ENCODE measurements at places on chromosomes 16 and 17.

DNA sequence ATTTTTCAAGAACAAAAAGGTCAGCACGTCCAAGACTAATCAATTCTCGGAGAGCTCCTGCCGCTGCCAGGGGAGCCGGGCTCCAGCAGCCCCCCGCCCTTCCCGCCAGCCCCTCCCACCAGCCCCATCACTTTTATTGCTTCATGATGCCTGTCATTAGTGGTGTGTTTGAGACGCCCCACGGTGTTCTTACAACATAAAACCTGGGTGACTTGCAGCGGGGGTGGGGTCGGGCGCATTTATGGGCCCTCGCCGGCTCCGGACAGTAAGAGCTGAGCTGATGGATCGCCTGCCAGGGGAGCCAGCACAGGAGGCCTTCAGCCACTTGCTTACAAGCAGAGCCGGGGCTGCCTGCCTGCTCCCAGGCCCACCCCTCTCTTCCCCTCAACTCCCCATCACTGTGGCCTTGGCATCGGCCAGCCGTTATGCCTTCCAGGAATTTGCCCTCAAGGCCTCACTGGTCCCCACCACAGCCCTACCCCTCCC, 82.9 kb upstream of the CBX4 start:
- DNase-seq, result no peak

- DNase-seq, result no peak
These were observed 45.1 kb downstream of the IRX6 start for GRCh38 chr16:55369151-55369550.

DNA sequence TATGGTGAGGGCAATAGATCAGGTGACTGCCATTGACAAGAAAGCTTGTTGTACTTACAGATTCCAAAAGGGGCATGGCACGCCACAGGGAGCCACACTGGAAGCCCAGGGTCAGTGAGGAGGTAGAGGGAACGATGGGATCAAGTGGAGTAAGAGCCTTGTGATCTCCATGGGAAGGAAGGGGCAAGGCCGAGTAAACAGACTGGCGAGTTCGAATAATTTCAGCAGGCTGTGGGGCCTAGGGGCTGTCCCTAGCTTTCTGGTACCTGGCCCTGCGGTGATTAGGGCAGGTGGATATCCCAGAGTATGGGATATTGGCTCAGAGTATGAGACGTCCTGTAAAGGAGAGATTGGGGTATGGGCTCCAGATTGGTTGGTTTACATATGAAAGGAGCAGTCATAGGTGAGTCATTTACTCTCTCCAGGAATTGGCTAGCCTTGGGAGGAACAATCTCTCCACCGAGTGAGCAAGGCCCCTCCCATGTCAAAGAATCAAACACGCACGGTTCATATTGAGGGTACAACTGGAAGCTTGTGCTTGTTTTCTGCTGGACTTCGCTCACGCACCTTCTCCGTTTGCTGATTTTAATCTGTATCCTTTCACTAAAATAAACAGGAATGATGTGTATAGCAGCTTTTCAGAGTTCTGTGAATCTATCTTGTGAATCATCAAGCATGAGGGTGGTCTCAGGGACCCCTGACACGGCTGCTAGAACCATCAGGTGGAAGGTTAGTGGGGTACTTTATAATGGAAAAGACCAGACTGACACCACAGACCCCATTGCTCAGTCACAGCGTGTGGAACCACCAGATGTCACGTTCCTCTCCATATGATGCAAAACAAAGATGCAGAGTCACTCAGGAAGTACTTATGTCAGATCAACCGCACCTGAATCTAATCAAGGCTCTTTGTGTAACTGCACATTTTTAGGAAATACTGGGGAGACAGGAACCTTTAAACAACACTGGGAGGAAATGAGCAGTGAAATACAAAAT, 27.9 kb downstream of the GABARAPL2 start:
- DNase-seq, result no peak

DNA sequence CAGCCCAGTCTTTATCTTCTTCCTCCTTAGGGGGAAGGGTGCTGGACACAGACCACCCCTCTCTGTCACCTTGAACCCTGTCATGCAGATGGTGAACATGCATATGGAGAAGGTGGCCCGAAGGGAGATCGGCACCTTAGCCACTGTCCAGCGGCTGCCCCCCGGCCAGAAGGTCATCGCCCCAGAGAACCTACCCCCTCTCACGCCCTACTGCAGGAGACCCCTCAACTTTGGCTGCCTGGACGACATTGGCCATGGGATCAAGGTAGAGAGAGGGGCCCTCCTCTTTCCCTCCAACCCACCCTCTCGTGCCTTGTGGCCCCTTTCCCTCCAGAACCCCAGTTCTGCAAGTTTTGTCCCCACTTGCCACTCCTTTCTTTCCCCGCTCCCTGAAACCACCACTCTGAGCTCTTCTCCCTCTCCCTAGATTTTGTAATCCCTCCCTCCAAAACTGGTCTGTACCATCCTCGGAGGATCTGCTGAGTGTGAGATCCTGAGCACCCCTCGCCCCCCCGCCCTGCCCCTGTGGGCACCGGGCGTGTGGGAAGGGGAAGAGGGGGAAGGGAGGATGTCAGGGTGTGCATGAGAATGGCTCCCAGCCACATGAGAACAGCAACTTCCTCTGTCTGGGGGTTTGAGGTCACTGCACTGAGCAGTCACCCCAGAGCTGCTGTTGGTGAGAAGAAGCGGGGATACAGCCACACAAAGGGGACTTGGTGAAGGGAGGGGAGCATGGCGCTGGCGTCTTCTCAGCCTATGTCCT, 7.3 kb downstream of the ABI3 start:
- peak; percentile 83 for DNase-seq

DNA sequence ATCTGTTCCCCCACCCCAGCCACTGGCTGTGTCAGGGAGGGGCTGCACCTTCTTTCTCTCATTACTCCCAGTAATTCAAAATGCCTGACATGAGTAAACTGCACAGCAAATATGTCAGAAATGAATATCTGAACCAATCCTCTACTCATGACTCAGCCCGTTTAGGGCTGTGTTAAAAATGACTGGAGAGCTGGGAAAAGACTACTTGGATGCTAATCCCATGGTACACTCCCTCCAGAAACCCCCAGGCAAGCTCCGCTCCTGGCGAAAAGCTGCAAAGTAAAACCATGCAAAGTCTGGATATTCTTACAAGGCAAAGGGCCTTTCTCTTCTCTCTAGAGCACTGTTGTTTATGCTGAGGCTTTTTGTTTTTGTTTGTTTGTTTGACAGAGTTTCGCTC, 448.1 kb upstream of the DYNLRB2 start:
- no peak for DNase-seq

DNA sequence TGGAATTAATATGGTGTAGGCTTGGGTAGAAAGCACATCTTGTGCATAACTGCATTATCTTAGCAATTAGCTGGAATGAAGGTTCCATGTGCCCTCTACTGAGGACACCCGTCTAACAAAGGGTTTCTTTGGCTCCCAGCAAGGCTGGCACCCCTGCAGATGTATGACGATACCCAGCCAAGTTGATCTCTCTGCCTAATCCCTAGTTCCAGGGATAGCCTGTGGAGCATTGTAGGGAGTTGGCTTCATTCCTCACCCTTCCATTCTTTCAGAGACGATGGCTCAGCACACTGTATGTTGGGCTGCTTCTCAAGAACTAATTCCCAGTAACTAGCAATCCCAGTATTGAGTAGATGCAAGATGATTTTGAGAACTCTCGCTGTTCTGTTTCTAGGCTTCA, 182.5 kb downstream of the SNX29 start:
- DNase-seq, result no peak

DNA sequence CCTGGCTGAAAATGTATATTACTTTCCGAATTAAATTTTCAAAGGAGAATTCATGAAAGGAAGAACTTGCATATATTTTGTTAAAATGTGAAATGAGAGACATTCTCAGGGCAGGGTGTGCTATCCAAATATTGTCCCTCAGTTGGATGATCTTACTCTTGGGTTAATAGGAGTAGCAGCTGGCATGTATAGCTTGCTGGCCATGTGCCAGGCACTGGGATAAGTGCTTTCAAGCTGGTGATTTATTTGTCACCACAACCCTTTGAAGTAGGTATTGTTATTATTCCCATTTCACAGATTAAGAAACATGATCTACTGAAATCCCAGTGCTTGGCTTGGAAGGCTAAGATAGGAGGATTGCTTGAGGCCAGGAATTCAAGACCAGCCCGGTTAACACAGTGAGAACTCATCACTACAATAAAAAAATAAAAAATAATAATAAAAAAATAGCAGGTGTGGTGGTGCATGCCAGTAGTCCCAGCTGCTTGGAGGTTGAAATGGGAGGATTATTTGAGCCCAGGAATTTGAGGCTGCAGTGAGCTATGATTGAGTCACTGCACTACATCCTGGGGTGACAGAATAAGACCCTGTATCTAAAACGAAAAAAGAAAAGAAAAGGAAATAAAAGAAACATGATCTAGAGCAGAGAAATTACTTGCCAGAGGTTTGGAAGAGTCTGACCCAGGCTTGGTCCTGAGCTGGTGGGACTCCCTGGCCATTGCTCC, 11.6 kb upstream of the MPHOSPH6 start:
- no peak for DNase-seq

DNA sequence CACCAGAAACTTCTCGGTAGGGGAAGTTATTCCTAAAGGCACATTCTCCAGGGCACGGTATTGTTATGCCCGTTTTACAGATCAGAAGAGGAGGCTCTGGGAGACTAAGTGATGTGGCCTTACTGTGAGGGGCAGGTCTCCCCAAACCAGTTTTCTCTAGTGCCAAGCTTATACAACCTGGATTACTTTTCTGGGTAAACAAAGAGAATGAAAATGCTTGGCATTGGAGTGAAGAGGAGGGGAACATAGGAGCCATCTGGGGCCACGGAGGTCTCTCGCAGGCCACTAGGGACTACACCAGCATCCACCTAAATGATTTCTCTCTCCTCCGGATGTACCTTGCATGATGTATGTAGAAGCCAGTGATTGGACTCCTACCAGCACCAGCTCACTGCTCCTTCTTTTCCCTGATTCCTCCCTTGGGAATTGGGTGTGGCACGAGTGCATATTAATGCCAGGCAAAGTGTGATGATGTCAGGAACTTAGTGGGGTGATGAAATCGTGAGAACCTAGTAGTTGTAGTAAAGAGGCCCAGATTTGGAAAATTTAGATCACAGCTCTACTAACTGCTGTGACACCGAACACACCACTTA, 674 bp downstream of the TOM1L1 start:
- DNase-seq, result no peak

DNA sequence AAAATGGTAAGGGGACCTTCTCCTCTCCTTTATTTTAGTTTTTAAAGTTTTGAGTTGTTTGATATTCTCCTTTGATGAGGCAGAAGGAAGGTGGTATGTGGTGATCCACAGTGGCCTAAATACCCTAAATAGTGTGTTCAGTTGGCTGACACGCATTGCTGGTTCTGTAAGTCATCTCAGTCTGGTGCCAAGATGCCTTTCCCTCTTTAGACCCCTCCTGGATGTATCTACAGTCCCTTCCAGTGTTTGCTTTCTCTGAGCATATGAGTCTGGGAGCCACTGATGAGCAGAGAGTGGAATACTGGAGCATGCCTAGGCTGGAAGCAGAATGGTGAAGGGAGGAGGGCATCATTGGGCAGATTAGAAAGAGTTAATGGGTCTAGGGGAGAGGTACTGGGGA, 64.5 kb downstream of the NEUROD2 start:
- DNase-seq, result no peak

- no peak for DNase-seq
These were observed 218.3 kb downstream of the SOX9 start for GRCh38 chr17:72338847-72339790.

DNA sequence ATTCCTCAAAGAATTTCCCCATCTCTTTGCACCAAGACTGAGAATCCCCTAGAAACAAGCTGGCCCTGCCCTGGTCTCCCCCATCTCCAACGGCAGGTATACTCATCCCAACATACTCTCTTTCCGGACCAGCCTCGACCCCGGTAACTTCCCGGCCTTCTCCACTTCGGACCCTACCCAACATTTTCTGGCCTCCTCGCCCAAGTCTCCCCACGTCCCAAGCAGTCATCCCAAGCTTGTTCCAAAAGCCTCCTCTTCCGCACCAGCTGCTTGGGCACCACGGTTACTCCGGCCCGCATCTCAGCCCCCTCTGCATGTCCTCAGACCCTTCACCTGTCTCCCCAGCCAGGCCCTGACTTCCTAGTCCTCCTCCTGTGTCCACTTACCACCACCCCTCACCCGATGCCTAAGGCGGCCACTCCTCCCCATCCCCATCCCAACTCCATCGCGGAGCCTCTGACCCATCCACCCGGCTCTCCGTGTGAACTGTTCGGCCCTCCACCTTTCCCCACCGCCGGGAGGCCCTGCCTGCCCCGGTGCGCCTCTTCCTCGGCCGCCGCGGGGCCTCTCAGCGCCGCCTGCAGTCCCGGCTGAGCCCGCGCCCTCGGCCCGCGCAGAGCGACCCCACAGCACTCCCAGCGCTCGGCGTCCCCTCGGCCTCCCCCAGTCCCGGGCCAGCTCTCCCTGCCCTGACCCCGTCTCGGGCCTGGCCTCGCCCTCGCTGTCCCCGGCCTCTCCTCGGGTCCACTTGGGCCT, 994 bp downstream of the PITPNA start:
- no peak for DNase-seq

DNA sequence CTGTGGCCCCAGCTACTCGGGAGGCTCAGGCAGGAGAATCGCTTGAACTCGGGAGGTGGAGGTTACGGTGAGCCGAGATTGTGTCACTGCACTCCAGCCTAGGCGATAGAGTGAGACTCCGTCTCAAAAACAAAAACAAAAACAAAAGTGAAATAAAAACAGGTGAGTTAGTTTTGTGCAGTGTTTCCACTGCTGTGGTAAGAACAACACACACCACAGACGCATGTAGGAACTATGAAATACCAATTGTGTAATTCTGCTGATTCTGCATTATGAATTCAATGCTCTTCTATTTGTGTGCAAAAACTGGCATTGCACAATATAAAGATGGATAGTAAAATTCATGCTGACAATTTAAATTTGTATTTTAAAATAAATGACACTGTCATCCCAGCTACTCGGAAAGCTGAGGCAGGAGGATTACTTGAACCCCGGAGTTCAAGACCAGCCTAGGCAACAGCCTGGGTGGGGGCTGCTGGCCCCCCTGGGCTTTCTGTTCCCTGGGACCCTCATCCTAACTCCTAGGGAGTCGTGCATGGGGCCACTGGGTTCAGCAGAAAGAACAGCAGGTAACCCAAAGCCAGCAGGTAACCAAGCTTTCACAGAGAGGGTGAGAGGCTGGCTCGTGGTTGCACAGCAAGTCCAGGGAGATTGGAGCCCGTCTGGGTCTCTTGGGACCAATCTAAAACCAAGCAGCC, 10.6 kb upstream of the RHBDF2 start:
- no peak for DNase-seq

GRCh38 chr16:50774960-50775359, 33.1 kb downstream of the CYLD start:
- DNase-seq, result no peak

GRCh38 chr16:2089706-2090480, 42.1 kb downstream of the TSC2 start:
- no peak for DNase-seq
